Myocyte (in vitro differentiated cells): ENCODE measurements at places on chromosomes 3 and 15.

- peak; percentile 97 for DNase-seq
Observed at GRCh38 chr3:69368129-69368741, 17.7 kb downstream of the FRMD4B start.

DNA sequence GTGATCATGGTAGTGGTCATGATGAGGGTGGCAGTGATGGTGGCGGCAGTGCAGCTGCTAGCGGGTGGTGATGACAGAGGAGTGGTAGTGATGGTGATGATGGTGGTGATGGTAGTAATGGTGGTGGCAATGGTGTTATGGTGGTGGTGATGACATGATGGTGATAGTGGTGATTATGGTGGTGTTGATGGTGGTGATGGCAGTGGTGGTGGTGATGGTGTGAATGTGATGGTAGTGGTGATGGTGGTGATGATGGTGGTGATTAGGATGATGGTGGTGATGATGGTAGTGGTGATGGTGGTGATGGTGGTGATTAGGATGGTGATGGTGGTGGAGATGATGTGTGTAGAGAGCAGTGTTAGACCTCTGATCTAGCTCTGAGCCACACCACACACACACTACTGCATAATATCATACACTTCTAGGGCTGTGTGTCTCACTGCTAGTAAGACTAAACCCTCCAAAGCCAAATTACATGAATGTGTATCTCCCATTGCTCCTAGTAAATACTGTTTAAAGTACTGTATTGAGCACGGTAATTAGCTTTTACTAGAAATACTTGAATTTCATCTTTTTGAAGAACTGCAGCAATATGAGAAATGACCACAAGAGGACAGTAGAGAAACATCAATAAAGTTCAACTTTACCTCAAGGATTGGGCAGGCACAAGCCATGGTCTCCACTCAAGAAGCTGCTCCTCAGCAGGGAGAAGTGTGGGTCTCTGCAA is 28.8 kb downstream of the TMED3 start:
- peak; percentile 54 for DNase-seq

- no peak for DNase-seq
Observed at GRCh38 chr3:124296406-124296805, 304.5 kb upstream of the ROPN1 start.

GRCh38 chr15:89058376-89058775 is 29.9 kb upstream of the ABHD2 start:
- DNase-seq, result no peak

DNA sequence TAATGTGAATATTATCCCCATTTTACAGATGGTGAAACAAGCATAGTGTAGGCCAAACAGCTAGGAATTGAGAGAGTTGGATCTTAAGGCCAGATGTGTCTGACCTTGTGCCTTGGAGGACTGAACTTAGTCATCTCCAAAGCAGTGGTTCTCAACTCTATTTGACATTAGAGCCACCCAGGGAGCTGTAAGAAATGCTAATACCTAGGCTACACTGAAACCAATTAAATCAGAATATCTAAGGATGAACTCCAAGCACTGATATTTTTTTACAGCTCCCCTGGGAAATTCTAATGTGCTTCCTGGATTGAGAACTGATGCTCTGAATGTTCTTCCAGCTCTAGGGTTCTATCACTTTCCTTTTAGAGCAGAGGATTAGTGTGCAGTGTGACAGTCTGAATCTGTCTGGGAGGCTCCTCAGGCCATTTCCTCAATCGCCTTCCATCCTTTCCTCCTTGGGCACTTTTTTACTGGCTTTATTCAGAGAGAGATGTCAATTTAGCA is 32.3 kb downstream of the POLR2M start:
- no peak for DNase-seq

GRCh38 chr15:72116731-72117485 is 1.0 kb downstream of the MYO9A start:
- DNase-seq, result peak; percentile 20

GRCh38 chr15:25829073-25829472 is 34.1 kb downstream of the ATP10A start:
- DNase-seq, result no peak

GRCh38 chr3:6771171-6771570 is 89.7 kb upstream of the GRM7 start:
- no peak for DNase-seq

- DNase-seq, result peak; percentile 43
Observed at GRCh38 chr3:157119369-157119951, 40.5 kb downstream of the CCNL1 start.

- DNase-seq, result no peak
Observed at GRCh38 chr3:44098656-44099415, 142.8 kb upstream of the TOPAZ1 start.

DNA sequence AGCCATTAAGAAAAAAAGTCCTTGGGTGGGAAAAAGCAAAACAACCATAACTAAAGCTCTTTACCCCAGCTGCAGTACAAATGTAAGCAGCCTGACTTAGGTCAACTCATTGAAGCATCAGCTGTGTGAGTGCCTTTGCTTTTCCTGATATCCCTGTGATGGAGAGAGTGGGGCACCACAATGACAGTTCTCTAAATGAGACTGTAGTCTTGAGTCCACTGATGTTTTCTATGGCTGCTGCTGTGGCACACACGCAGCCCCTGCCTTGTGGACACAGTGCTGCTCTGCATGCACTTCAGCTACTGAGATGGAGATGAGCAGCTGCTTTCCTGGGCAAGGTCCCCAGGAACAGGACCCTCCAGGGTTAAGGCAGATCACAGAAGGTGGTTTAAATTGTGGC is 173.2 kb downstream of the KCNAB1 start:
- no peak for DNase-seq

DNA sequence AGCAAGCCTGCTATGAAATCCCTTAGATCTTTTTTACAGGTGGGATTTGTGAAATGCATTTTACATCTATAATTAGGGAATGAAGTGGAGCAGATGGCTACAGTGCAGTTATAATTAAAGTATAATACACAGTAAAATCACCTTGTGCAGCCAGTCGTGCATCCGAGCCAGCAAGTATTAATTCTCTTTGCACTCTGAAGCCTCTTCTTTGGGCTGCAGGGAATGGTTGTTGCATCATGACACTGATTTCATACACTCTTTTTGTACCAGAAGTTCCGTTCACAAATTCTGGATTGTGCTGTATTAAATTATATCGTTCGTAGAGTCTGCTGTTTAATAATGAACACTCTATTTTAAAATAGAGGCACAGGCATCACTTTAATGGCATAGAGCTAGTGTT is 28.7 kb upstream of the TP63 start:
- DNase-seq, result no peak

GRCh38 chr3:8822141-8822540 is 52.7 kb upstream of the OXTR start:
- DNase-seq, result no peak

DNA sequence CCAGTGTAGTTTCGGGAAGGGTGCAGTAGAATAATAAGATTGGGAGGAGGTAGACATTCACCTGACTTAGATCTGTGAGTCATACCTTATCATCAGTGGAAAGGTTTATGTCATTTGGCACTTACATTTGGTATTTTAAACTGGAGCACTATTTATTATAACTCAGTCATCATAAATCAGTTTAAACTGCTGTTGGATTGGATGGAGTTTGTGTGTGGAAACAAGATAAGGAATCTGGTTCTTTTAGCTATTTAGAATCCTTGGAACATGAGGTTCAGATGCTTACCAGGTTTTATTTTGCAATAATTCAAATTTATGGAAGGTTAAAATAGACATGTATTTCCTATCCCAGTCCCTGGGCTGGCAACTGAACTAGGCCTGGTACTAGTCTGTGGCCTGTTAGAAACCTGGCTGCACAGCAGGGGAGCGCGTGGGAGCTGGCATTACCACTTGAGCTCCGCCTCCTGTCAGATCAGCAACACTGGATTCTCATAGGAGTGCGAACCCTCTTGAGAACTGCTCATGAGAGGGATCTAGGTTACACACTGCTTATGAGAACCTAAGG is 34.5 kb downstream of the ZFAND6 start:
- DNase-seq, result no peak

DNA sequence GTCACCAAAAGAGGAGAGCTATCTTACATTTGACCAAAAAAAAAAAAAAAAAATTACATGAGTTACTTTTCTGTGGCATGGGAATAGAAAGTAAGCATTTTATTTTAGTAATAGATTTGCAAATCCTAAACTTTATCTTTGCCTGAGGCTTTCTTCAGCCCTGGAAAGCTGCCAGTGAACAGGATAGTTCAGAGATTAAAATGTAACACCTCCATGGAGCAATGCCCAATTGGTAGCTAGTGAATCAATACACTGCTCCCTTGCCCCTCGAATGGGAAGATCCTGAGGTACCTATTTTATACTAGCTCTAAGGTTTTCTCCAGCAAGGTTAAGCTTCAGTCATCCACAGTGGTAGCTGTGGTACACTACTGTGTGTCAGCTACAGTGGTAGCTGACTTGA is 867.1 kb downstream of the NAALADL2 start:
- DNase-seq, result no peak

DNA sequence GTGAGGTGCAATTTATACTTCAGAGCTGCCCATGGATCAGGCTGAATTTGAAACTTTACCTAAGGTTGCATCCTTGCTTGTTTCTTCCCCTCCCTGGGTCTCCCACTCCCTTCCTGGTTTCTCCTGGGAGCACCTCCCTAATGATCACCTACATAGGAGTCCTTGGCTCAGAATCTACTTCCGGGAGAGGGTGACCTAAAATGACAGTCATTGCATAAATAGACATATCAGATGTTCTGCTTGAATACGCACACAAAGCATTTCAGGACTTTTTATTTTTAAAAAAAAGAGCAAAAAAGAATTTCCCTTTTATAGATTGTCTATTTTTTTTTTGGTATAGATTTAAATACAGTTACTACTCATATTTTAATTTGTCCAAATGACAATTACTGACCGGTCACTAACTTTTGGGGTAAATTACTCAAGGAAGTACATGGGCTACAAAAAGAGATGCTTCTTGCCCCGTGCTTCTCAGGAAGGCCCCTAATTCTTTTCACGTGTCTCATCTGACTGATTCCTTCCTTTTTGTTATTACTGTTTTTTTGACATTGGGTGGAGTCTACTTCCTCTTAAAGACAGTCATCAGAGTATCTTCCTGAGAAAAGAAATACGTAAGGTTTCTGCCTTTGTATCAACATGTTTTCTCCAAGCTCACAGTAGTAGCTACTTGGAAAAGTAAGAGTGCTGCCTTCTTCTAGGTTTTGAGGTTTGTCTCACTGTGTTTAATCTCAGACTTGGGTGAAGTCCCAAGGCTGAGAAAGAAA is 4.9 kb upstream of the MYZAP start:
- DNase-seq, result no peak

DNA sequence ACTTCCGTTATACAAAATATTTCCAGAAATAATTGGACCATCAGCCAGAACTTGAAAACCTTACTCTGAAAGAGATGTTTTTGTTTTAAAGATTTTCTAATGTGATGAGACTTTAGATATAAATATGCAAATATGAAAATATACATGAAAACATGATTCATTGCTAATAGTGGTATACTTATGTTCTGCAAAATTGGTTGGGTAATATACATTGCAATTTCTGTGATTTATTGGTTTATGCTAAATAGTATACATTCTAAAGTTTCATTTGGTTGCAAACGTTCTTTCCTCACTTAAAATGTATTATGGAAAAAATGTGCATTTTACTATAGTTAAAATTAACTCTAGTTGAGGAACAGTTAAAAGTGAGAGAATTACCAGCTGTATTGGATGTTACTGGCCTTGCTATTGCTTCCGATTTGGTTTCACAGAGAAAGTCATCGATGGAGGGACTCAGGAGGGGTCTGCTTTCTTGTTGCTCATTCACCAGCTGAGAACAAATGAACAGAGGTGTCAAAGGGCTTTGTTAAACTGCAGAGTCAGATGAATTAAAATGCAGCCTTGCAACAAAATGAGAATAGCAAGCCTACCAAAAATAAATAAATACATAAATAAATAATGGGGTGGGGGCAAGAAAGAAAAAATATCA is 149.3 kb downstream of the PEX5L start:
- DNase-seq, result no peak

GRCh38 chr3:32111560-32111959 is 5.1 kb downstream of the GPD1L start:
- DNase-seq, result no peak

DNA sequence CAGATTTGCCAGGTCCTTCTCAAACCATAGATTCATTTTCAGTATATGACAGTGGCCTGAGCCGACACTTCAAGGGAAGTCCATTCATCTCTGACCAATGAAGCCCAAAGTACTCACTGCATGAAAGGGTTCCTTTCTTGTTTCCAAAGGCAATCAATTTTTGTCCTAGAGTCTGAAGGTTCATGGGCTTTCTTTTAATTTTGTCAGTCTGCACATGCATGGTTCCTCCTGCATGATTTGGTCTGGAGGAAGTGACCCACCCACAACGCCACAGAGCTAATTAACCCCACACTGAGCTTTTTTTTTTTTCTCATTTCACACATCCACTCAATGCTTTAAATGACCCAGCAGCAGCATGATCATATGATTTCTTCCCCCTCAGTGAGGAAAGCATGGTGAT is 216.4 kb downstream of the TIGIT start:
- DNase-seq, result no peak

DNA sequence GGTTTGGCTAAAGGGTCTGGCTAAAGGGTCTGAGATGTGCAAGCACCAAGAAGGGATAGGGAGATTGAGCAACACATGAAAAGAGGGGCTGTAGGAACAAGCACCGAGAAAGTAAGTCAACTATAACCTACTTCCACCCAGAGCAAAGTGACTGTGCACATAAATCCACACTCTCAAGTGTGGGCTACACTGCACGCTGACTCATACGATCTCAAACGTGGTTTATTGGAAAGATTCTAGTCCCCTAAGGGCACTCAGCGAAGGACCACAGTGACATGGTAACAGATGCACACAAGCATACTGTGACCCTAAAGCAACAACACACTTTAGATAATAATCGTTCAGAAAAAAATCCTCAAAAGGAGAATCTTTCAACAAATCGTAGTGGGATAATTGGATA is 48.0 kb downstream of the EHHADH start:
- no peak for DNase-seq

DNA sequence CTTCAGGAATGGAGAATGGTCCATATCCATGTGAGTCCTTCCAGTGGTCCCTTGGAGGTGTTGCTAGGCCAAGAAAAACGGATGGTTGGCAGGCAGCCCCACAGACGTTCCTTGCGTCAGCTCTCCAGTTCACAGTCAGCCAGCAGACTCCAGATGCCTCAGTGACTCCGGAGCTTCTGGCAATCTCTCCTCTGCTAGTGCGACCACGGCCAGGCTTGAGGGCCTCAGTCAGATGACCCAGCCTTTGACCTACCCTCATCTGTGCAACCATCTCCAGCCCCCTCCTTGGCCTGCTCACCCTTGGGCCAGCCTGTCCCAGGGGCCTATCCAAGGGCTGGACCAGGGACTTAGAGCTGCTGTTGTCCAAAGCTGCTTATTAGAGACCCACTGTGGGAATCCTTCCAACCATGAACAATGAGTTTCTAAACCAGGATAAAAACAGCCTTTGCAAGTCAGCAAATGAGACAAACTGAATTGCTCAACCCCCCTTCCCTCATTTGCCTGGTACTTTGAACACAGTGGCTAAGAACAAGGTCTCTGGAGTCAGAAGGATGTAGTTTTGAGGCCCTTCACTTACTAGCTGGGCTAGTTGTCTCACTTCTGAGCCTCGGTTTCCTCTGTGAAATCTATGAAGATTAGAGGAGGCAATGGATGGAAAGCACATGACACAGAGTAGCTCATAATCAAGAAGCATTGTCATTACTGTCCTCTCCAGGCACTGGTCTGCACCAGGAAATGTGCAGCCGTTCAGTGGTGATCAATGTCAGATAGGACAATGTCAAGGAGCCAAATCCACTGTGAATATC is 44.8 kb downstream of the ANP32A start:
- no peak for DNase-seq
